ENCODE measurements at places on chromosomes 16 and 17.
A peak's percentile ranks its signal among the peaks of the same experiment; 100 is the strongest.

GRCh38 chr17:42163113-42163512, 8.3 kb upstream of the RAB5C start:
- no peak for DNase-seq

- no peak for DNase-seq
These were observed 640 bp upstream of the NAGLU start for GRCh38 chr17:42535155-42536047.

DNA sequence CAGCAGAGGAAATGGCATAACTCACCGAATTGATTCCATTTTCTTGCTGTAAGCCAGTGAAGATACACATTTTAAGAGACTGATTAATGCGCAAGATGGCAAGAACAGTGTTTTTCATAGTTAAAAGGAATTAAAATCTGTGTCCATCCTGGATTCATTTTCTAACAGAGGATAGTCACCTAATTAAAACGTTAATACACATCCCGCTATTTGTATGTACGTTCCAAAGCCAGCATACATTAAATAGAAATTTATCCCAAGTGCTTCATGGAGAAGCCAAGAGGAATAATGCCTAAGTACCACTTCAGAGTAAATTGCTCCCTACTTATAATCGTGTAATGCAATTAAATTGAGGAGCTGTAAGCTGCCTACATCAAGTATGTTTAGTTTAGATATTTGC, 49.9 kb downstream of the RBFOX1 start:
- DNase-seq, result no peak

- no peak for DNase-seq
These were observed 572 bp downstream of the FAM171A2 start for GRCh38 chr17:44362949-44363612.

DNA sequence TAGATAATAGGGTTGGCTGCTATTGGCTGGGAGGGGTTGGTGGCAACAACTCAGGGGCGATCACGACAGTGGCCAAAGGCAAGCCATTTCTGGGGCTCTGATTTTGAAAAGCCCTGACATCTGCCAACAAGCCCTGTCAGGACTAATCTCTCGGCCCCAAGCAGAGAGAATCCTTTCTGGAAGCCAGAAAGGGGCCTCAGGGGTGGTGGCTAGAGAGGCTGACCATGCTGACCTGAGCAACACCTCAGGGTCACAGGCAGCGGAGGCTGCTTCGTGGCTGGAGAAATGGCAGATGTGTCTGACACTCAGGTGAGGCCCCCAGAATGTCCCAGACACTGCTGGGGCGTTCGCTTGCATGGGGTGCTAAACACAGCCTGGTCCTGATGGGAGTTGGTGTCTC, 35.0 kb upstream of the ZFP90 start:
- DNase-seq, result no peak

DNA sequence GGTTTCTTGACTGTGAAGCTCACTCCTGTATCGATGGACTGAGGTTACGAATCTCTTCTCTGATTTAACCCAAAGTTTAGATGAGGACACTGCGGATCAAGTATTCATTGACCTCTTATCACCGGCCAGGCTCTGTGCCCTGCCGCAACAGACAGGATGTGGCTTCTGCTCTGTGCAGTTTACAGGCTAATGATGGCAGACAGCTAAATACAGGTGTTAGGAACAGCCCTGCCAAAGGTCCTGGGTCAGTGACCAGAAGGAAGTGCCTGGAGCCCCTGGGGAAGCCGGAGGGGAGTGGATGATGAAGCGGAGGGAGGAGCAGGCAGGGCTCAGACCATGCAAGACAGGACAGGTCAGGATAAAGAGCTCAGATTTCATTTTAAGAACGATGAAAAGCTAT, 44.4 kb downstream of the HAPSTR1 start:
- no peak for DNase-seq

GRCh38 chr16:73064994-73065545, 17.1 kb upstream of the ZFHX3 start:
- DNase-seq, result no peak

- no peak for DNase-seq
These were observed 21.4 kb upstream of the JPH3 start for GRCh38 chr16:87580855-87581261.

DNA sequence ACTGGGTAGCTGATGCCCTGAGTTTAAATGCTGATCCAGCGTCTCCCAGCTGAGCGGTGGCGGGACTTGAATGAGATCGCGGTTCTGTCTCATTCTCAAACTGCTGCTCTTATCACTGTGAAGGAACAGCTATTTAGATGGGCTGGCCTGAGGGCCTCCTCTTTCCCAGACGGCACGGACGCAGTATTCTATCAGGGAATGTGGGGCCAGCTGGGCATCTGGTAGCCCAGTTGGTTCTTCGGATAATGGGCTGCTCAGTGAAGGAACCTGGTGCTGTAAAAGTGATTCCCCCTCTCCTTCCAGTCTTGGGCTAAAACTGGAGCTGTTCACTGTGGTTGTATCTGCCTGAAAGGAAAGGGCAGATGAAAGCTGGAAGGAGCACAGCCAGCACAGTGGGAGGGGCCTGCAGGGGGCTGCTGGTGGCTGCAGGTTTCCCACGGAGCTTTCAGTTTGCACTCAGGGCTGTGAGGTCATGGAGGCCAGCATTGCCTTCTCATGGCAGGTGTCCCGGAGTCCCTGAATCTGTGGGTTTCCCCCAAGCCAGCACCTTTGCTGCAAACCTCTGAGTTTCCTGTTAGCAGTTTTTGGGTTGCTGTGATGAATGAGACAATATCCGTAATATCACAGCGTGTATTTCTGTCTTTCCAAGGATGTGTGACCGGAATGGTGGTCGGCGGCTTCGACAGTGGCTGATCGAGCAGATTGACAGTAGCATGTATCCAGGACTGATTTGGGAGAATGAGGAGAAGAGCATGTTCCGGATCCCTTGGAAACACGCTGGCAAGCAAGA, 3.6 kb downstream of the IRF8 start:
- no peak for DNase-seq

DNA sequence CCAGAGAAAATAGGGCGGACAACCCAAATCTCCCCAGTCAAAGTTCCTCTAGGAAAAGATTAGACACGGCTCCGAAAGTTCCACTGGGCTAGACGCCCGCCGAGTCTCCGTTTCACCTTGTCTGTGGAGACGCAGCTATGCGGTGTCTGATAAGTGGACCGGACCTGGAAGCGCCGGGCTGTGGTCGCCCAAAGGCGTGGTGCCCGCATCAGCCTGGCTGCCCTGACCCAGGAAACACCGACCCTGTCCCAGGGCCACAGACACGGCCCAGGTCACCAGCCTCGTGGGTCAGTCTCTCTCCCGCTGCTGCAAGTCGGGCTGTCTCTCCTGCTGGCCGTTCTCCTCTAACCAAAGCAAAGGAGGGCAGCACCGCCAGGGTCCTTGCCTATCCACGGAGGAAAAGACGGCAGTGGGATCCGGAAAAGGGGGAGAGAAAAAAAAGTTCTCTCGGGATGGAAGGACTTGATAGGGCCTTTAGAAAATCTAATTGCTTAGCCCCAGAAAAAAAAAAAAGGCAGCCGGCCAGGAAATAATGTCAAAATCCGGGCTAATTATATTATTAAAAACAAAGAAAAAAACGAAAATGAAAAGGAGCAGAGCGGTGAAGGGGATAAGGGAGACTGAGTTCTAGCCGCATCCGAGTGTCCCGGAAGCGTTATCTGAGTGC, 13.9 kb upstream of the FOXF1 start:
- DNase-seq, result no peak

DNA sequence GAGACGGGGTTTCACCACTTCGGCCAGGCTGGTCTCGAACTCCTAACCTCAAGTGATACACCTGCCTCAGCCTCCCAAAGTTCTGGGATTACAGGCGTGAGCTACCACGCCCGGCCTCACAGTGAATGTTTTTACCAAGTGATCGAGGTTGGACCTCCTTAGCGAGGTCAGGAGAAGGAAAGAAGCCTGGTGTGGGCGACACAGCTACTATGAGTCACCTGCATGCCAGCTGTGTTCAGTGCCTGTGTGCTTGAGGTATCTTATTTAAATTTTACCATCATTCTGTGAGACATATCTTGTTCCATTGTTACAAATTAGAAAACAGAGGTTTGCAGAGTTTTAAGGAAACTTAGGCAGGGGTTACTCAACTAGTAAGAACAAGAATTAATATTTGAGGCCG, 174.8 kb upstream of the DYNLRB2 start:
- DNase-seq, result no peak

DNA sequence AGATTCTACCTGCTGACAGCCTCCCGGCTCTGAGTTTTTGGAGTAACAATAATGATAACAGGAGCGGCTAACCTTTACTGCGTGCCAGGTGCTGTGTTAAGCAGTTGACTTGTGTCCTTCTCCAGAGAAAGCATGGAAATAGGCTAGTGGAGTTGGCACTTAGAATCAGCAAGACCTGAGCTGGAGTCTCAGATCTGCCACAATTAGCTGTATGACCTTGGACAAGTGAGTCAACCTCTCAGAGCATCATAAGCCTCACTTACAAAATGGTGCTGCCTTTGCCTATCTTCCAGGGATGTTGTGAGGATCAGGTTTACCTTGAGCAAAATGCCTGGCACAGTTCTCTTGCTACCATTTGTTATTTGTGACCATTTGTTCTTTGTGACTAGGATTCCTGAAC, 32.1 kb upstream of the TEX2 start:
- no peak for DNase-seq

- DNase-seq, result no peak
These were observed 215.6 kb downstream of the GRIN2A start for GRCh38 chr16:9966569-9967157.

DNA sequence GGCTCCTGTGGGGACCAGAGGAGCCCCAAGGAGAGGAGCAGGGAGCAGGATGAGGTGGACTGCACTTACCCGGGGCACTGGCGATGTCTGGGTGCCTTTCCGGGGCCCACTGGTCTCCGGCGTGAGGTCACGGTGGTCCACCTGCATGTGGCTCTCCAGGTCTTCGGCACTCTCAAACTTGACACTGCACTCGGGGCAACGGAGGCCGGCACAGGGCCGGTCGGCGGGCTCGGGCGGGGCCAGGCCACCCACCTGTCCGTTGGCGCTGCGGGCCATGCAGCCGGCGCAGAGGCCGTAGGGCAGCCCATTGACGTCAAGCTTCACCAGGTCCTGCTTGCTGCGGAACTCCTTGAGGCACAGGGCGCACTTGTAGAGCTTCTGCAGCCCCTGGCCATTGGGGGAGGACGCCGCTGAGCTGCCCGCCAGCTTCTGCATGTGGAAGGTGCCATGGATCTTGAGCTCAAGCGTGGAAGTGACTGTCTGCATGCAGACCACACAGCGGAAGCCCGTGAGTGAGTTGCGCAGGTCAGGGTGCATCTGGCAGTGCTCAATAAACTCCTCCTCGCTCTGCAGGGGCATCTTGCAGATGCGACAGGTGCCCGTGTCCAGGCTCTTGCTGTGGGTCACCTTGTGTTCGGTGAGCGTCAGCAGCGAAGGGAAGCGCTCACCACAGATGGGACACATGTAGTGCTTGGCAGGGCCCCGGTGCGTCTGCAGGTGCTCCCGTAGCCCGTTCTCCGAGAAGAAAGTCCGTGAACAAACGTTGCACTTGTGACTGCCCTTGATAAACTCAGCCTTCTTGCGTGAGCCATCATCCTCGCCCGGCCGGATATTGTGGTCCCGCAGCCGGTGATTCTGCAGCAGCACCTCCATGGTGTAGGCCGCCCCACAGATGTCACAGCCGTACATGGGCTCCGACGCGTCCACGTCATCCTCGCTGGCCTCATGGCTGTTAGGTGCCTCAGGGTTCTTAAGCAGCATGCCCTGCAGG, 220.0 kb downstream of the ZNF423 start:
- no peak for DNase-seq

DNA sequence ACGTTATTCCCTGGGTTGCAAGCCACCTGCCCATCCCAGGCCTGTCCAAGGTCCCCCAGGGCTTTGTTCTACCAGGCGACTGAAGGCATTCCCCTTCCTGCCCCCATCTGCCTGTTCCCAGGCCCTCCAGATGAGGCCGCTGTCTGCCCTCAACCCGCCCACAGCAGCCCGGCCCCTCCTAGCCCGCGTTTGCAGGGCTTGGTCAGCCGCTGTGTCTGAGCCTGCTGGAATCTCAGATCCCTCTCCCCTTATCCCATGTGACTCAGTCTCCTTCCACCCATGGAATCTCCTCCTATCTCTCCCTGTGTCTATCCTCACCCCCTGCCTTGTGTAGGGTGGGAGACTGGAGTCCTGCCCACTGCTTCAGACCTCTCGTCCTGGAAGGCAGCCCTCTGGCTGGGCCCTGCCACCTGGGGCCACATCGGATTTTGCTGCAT, 186.0 kb upstream of the TNRC6C start:
- DNase-seq, result peak; percentile 20

GRCh38 chr17:36994438-36994837, 45.7 kb downstream of the AATF start:
- DNase-seq, result no peak
